HFFc6 (cell line): ENCODE measurements at places on chromosomes 7 and 10.

GRCh38 chr7:23347682-23348180 is 48.6 kb downstream of the MALSU1 start:
- peak; percentile 88 for DNase-seq

DNA sequence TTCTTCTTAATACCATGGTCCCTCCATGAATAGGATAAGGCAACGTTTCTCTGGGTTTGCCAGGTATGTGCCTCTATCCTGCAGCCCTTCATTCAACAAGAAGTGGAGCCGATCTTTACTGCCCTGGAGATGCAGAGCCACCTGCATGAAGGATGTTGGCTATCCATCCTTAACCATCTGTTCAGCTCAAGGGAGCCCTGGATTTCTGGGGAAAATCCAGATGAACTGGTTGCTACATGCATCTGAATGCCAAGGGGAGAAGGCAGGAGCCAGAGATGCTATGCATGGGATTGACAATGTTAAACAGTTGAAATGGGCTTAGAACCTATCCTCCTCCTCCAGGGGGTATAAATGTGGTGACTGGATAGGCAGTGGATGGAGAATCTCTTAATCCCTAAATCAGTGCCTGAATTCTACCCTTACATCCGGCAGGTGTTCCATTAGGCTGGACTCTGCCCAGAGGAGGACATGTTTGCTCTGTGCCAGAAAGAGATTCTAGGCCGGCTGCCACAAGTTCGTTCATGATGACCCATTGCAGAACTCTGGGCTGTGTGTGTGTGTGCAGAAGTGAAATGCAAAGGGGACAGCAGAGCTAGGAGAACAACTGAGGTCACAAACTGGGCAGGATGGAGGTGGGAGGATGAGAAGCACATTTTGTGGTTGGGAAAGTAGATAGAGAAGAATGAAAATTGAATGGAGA is 15.6 kb downstream of the CPED1 start:
- no peak for DNase-seq

GRCh38 chr10:52637592-52637991 is 135.0 kb downstream of the MBL2 start:
- DNase-seq, result no peak

- DNase-seq, result no peak
Measured at GRCh38 chr10:98664329-98665042, 217.8 kb upstream of the HPS1 start.

- DNase-seq, result peak; percentile 88
Measured at GRCh38 chr10:24642921-24643678, 80.6 kb downstream of the ARHGAP21 start.

DNA sequence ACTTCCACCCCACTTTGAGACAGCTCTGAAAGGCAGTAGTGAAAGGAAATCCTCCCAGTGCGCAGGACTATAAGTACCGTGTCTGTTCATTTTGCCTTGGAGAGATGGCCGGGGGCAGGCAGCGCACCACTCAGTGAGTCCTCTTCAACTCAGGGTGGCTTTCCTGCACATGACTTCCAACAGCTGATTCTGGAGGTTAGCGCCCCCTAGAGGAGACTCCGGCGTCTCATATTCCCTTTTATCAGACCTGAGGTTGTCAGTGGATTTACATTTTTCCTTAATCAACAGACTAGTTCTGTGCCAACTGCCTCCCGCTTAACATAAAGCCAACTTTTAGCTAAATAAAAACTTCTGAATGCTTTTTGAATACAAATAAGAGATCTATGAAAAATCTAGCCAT is 101.0 kb downstream of the HERPUD2 start:
- DNase-seq, result no peak

DNA sequence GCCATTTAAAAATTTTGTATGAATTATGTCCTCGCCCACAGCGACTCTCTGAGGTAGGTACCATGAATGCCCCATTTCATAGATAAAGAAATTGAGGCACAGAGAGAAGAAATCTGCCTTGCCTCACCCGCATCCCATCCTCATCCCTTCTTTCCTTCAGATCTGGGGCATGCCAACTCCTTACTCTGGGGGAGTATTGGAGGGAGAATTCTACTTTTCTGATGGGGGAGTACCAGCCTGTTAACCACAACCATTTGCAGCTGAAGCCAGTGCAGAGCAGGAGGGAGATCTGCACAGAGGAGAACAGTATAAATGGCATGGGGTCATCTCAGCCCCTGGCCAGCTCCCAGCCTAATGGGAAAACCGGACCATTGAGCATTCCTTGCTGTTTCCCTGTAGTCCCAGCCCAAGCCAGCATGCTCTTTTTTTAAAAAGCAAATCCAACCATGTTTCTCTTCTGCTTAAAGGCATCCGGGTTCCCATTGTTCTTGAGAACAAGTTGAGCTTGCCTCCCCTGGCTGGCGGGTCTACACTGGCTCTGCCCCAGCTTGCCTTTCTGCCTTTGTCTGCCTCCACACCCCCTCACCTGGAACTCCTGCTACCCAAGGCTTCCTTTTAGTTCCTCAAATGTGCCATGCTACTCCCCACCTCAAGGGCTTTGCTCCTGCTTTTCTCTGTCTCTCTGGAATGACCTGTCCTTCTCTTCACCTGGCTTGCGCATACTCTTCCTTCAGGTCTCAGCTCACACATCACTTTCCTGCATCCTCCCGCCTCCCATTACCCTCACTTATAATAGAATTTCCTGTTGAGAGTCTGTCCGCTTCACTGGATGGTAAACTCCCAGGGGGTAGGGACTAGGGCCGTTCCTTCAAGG is 8.8 kb upstream of the ZNF503 start:
- DNase-seq, result no peak

- DNase-seq, result no peak
Measured at GRCh38 chr10:129774082-129774735, 189.9 kb downstream of the EBF3 start.

DNA sequence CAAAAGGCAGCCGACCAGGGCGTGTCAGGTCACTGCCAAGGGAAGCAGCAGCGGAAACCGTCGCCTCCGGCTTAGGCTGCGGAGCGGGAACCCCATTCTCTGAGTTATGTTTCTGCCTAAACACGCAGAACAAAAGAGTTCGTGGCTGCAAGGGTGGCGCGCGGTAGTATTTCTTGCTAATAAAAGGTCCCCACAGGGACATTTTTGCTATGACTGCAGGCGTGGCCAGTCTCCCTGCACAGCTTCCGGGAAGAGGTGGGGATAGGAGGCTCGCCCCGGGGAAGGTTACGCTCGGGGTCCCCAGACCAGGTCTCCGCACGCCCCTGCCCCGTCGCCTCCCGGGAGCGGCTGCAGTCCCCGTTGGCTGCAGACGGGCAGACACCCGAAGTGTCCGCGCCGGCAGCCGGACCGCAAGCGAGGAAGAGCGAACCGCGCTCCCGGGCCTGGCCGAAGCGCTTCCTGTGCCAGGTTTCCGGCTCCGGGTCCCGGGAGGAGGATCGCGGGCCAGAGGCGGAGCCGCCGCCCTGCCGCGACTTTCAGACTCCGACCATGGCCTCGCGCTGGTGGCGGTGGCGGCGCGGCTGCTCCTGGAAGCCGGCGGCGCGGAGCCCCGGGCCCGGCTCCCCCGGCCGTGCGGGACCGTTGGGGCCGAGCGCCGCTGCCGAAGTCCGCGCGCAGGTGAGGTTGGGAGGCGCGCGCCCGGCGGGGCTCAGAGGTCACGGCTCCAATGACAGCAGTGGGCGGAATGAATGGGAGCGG is at the start of gene PDSS1:
Gene PDSS1, plus strand, starts transcription at position 539 of the 759 bp plus-strand sequence. Its CDS starts 11 bp downstream, at position 550.
- DNase-seq, result peak; percentile 43

- DNase-seq, result no peak
Measured at GRCh38 chr7:141702892-141703291, 926 bp upstream of the DENND11 start.
